H7 (cell line): ENCODE measurements at places on chromosomes 11 and 22. TPM values are rescaled to one million over a fixed set of nuclear protein-coding genes. Genes with fewer than 3 reads are reported as not detected.

The SLC25A17 gene
- 35.0 and 37.8 TPM in 2 replicates for total RNA-seq

The LDHAL6A gene
- not detected in 2 replicates for total RNA-seq

The SPON1 gene
- total RNA-seq, result 3.9 and 4.6 TPM in 2 replicates

The PELI3 gene
- total RNA-seq, result 8.1 and 9.5 TPM in 2 replicates

The DCDC1 gene
- total RNA-seq, result 0.18 and 0.59 TPM in 2 replicates

The ARHGAP42 gene
- 21.5 and 23.1 TPM in 2 replicates for total RNA-seq

The LMO1 gene
- total RNA-seq, result 0.22 and 0.94 TPM in 2 replicates

The SFI1 gene
- total RNA-seq, result 8.5 and 18.2 TPM in 2 replicates

The MISFA gene
- total RNA-seq, result 0.73 TPM in 1 of 2 replicates, not detected in the other

The GGTLC3 gene
- total RNA-seq, result not detected in 2 replicates

The EIF3M gene
- total RNA-seq, result 651 and 652 TPM in 2 replicates

The ELMOD1 gene
- total RNA-seq, result 0.07 and 0.15 TPM in 2 replicates

The KRTAP5-10 gene
- 0.14 TPM in 1 of 2 replicates, not detected in the other for total RNA-seq

The OR4A5 gene
- total RNA-seq, result not detected in 2 replicates

The OR4C15 gene
- total RNA-seq, result not detected in 2 replicates

The SLC22A25 gene
- total RNA-seq, result 0.18 TPM in 1 of 2 replicates, not detected in the other

The MS4A15 gene
- 0.10 TPM in 1 of 2 replicates, not detected in the other for total RNA-seq

The MMP11 gene
- 7.8 and 12.8 TPM in 2 replicates for total RNA-seq

The RANGAP1 gene
- total RNA-seq, result 115 and 133 TPM in 2 replicates

The APOBEC3C gene
- 1.5 and 2.0 TPM in 2 replicates for total RNA-seq

The AQP11 gene
- total RNA-seq, result 1.2 and 2.0 TPM in 2 replicates

The PATE2 gene
- total RNA-seq, result not detected in 2 replicates

The LINC01488 gene
- not detected in 2 replicates for total RNA-seq

The MMP7 gene
- not detected in 2 replicates for total RNA-seq
